ENCODE measurements at places on chromosomes 4 and X. TPM values are rescaled to one million over a fixed set of nuclear protein-coding genes. Genes with fewer than 3 reads are reported as not detected.

PTCHD1 gene
- not detected for total RNA-seq

STAP1 gene
- total RNA-seq = not detected

DNA sequence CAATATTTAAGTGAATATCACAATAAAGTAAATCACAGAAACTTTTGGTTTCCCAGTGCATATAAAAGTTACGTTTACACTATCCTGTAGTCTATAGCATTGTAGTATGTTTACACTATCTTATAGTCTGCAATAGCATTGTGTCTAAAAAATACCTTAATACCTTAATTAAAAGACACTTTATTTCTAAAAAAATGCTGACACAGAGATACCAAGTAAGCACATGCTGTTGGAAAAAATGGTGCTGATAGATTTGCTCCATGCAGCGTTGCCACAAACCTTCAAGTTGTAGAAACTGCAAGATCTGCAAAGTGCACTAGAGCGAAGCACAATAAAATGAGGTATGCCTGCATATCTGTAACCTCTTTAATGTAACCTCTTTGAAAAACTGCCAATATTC is 847.3 kb downstream of the GLUD2 start:
- no peak for DNase-seq

DNA sequence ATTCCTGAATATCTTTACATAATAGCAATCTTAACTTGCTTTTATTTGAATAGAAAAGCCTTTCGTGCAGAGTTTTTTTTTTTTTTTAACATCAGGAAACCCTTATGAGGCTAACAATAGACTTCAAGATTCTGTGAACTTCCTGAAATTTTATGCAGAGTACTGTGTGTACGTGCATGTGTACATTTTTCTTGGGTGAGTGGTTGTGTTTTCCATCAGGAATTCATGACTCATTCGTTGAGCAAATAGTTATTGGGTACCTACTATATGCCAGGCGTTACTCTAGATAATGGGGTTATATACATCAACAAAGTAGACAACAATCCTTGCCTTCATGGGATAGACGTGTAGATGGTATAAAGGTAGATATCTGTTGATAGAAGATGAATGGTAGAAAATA is 59.1 kb downstream of the MRPL1 start:
- DNase-seq = peak; percentile 59

DNA sequence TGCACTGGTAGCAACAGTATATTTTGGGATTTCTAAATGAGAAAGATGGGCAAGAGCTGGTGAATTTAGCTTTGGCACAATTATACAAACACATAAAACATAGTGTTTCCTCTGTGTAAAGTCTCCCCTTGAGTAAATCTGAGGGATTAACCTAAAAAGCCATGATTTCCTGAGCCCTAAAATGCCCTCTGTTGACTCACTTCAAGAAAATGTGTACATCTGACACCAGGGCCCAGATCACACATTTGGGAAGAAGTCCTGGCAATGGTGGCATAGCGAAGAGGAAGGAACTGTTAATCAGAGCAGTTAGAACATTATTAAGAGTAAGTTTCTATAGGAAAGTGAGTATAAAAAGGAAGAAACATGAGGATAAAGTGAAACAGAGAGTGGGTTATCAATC is 338.5 kb downstream of the SPOCK3 start:
- DNase-seq = no peak

STS gene
- 0.09 TPM for total RNA-seq

MAGEA4 gene
- total RNA-seq = not detected

DNA sequence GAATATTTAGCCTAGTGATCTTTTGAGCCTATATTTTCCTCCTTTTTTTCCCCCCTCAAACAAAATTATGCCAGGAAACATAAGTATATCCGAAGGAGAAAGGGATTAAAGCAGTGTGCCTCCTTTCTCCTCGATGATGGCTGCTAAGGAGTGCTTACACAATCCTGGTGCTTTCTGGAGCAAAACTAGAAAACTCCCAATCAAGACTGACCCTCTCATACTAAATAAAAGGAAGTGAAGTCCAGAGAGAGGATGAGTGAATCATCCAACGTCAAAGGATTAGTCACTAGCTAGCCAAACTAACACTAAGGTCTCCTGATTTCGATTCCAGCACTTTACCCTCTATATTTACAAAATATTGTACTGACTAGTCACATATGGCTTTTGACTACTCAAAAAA is 146.8 kb downstream of the PPP3CA start:
- peak; percentile 75 for DNase-seq

RASL11B gene
- not detected for total RNA-seq

TRIM61 gene
- not detected for total RNA-seq

DNA sequence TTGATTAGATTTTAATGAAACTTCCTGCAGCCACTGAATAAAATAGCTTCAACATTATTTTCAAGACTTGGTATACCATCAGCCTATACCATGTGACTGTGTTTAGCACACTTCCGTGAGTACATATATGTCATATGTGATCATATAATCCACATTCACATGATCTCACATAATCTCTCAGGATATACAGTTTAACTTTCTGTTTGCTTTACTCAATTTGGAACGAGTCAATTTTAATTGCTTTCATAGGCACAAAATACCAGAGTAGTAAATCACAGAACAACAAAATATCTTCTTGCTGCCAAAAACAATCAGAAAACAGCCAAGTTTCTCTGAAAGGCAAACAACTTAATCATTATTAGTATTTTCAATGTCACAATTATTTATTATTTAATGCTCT is 731.1 kb upstream of the DIAPH2 start:
- no peak for DNase-seq

GRCh38 chr4:128225148-128225547 is 62.5 kb downstream of the PGRMC2 start:
- no peak for DNase-seq

- no peak for DNase-seq
Measured at GRCh38 chr4:139782926-139783522, 117.4 kb downstream of the MGST2 start.

GRCh38 chr4:151152028-151152427 is 52.6 kb downstream of the RPS3A start:
- DNase-seq = no peak

- DNase-seq = no peak
Measured at GRCh38 chrX:96704629-96705028, 20.0 kb downstream of the DIAPH2 start.

GJB1 gene
- not detected for total RNA-seq

DNA sequence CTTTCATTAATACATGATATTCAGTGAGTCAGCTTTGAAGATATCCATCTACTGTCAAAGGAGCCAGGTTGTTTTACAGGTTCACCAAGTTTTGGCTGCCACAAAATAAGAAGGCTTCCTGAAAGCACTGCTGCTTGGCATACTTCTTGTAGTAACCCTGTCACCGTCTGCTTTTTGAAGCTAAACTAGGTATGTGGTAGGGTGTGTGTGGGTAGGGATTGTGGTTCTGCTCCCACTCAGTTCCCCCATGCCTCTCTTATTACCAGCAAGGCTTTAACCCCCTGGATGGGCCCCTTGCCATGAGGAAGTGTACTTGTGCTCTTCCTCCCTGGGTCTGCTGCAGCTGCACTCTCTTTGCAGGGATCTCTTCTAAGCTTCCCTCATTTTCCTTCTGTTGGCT is 191.2 kb downstream of the BANK1 start:
- no peak for DNase-seq

DNA sequence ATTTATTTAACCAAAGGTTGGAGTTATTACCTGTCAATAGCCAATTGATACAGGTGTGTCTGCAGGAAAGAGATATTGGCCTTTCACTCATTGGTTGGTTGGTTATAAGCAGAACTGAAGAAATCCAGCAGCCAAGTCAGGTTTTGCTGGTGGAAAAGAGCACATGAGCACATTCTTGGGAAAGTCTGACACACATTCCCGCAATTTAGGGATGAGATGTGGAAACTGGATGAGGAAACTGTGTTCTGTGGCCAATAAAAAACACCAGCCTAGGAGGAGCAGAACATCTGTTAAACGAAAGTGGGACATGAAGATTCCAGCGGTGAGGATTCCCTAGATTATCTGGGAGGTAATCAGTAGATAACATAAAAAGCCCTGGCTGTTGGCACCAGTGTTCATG is 567.4 kb upstream of the CPEB2 start:
- DNase-seq = no peak

- DNase-seq = no peak
Measured at GRCh38 chr4:120277391-120277790, 210.7 kb upstream of the MAD2L1 start.

DNA sequence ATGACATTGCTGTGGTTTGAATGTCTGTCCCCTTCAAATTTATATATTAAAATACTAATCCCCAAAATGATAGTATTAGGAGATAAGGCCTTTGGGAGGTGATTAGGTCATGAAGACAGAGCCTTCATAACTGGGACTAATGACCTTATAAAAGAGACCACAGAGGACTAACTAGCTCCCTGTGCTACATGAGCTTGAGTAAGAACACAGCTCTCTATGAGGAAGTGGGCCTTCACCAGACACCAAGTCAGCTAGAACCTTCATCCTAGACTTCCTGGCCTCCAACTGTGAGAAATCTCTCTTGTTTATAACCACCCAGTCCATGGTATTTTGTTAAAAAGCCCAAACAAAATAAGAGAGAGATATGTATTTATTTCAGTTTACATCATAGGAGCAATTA is 242.2 kb upstream of the CTSO start:
- DNase-seq = no peak

DNA sequence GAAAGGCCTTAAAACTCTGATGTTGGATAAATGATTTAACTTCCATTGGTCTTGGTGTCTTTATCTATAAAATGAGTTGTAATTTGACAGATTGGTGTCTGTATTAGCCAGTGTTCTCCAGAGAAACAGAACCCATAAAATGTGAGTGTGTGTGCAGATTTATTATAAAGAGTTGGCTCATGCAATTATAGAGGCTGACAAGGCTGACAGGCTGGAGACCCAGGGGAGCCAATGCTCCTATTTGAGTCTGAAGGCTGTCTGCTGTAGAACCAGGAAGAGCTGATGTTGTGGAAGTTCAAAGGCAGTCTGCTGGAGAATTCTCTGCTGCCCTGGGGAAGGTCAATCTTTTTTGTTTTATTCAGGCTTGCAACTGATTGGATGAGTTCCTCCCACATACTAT is 131.7 kb downstream of the SLC4A4 start:
- DNase-seq = no peak

GRCh38 chrX:17535229-17535628 is 160.2 kb downstream of the NHS start:
- no peak for DNase-seq

GPM6B gene
- total RNA-seq = not detected

DNA sequence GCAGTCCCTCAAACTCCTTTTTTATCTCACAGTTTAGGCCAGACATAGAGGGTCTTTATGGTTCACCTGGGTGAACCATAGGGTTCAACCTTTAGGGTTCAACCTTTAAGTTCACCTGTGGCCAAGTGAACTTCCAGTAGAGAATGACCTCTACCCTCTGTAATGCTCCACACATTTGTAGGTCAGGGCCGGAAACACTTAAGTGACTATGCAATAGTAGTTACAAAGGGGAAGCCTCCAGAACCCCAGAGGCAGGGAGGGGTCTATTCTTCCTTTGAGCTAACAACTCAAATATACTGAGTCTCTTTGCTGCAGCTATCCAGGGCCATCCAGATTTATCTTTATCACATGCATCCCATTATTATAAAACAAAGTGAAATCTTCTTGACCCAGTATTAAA is 100.0 kb downstream of the LARP1B start:
- DNase-seq = no peak

- DNase-seq = no peak
Measured at GRCh38 chr4:176193126-176193525, 2.3 kb downstream of the SPATA4 start.

- no peak for DNase-seq
Measured at GRCh38 chrX:55480390-55481062, 9.1 kb downstream of the USP51 start.

DNA sequence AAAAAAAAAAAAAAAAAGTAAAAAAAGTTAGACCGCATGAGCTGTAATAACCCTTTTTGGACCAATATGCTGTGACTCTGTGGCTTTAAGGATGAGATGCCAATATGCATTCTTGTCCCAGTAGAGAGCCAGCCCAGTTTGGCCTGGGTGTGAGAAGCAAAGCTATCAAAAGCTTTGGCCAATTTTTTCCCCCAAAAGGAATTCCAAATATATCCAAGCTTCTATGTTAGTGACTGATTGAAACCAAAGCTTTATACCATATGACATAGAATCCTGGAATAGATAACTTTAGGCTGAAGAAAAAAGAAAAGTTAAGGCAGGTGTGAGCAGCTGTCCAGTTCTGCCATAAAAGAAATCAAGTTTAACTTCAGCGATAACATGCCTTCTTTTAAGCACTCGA is 30.5 kb upstream of the RBPJ start:
- no peak for DNase-seq

TMSB15A gene
- total RNA-seq = not detected

DNA sequence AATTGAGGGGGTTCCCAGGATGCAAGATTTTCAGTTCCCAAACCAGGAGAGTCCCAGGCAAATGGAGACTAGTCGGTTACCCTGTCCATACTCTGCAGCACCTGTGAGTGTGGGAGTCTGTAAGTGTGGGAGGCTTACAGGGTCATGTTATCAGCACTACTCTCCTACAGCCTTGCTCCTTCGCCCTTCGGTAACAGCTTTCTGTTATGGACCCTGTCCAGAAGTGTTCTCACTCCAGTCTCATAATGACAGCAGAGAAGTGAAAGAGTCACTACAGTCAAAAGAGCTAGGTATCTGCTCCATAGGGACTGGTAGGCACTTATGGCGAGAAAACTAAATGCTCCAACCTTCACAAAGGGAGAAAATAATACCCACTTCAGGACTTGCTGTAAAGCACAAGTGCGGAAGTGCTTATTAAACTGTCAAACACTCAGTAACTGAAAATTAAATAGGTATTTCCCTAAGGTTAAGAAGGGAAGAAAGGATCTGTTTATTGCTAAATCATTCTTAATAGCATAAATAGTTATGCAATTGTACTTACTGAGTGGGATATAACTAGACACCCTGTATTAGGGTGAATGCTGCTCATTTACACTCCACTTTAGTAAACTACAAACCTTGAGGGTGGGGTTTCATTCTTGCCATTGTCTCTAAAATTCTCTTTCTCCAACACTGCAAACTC is 2.7 kb upstream of the ADH7 start:
- DNase-seq = no peak

POU3F4 gene
- not detected for total RNA-seq

DNA sequence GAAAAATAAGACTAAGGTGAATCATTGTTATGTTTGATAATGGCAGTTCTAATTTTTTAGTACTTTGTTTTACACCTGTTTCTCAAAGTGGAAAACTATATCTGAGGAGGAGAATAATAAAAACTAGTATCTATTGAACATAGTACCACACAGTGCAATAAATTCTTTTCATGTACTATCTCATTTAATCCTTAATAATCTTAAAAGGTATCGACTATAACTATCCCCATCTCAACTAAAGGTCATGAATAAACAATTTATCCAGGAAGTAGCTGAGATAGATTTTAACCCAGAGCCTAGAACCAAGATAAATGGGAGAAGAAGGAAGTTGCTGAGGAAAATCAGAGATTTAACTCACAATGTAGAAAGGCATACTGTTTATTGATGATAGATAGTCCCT is 2.5 kb downstream of the CHIC2 start:
- DNase-seq = no peak

VEGFC gene
- total RNA-seq = 14.4 TPM

Data from Caki2 (cell line).